Kidney glomerular epithelial cell (primary cell): ENCODE measurements at places on chromosomes 3 and 15.
A peak's percentile ranks its signal among the peaks of the same experiment; 100 is the strongest.

- DNase-seq: no peak
These were observed 20.3 kb upstream of the DGKG start for GRCh38 chr3:186382217-186382885.

DNA sequence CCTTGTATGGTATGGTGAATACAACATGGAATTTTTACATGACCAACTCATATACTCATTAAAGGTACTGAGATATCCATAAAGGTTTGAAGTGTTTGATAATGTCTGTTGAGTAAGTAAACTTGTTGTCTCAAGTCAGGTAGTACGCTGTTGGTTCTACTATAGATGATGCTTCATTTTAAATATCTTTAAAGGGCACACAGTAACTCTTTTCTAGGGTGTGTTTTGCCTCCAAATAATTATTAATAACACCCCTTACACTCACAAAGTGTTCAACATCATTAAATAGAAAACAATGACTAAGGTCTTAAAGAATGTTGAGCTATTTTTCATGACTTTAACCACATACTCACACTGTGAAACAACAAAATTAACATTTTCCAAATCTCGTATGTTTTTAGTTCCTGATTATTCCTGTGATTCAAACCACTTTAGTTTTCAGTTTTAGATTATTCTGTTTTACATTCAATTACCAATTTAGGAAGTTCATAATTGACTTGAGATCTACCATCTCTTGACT is 220.0 kb upstream of the NANOGP8 start:
- peak; percentile 58 for DNase-seq

DNA sequence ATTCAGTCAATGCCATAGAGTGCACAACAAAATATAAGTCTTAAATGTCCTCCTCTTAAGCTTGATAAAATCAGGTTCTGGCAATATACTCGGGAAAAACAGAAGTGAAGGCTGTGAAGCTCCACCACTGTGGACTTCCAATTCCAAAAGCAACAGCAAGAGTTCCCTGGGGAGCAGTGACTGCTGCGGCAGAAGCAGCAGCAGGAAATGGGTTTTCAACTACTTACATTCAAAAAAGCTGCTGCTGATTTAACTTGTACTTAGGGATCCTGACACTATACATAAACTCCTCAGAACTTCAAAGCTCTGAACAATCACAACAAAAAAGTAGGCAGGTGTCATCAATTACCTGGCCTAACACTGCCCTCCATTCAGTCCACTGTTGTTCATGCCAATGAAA is 4.7 kb downstream of the CEP152 start:
- DNase-seq: no peak

- DNase-seq: peak; percentile 24
These were observed 20.5 kb upstream of the STAG1 start for GRCh38 chr3:136772709-136773108.

DNA sequence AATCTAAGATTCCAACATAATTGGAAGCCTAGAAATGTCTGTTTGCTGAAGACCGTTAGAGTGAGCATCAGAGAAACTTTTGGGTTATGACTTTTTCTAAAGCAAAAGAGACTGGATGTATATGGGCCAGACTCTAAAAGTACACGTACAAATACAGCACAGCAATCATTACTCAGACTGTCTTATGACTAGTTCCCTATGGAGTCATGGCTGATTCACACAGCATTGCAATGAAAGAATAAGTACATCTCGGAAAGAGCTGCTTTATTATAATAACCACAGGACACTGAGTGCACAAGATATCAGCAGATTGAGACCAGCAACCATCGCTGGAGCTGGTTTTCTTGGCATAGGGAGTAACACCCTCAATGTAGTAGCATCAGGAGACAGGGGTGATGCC is 618.6 kb downstream of the NLGN1 start:
- no peak for DNase-seq

GRCh38 chr15:101264911-101265641 is 12.2 kb downstream of the SELENOS start:
- DNase-seq: no peak

GRCh38 chr15:39736412-39737195 is 46.0 kb downstream of the FSIP1 start:
- no peak for DNase-seq

- DNase-seq: peak; percentile 32
These were observed 50.6 kb downstream of the IQSEC1 start for GRCh38 chr3:13022348-13023234.

GRCh38 chr3:76266511-76266910 is 481.2 kb upstream of the ZNF717 start:
- DNase-seq: no peak

DNA sequence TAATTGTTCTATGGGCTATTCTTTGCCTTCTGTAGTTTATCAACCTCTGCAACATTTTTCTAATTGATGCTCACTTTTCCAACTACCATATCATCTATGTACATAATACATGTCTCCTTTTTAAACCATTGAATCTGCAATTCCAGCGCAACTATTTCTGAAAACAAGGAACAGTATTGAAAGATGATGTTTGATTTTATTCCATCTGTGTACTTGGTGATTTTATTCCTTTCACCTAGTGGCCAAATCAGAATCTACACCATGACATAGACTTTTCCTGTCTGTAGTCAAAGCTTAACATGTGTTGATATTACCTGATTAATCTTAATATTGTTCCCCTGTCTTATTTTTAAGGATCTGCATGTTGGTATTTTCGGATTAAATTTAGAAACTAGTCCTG is 13.0 kb downstream of the NKTR start:
- no peak for DNase-seq

- no peak for DNase-seq
These were observed 55.0 kb upstream of the EPHA3 start for GRCh38 chr3:89052386-89052785.

GRCh38 chr15:31857194-31857593 is 173.1 kb upstream of the CHRNA7 start:
- no peak for DNase-seq

- DNase-seq: no peak
These were observed 145.1 kb downstream of the CDIN1 start for GRCh38 chr15:36724493-36724892.

DNA sequence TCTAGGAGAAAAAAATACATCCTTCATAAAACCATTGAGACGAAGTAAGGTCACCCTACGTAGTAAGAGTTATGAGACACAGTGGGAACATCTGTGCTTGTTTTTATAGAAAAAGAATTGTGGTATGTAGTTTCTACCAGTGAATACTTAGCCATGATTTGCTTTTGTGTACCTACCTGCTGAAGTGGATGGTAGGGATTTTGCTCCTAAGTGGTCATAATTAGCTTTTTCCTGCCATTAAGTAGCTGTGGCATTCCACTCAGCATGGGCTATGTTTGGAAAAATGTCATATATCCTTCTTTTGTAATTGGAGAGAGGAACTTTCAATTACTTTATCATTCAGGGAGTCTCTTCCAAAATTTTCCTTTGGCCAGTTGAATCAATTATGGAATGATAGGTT is 63.7 kb downstream of the CHD2 start:
- no peak for DNase-seq

- peak; percentile 98 for DNase-seq
These were observed at the start of gene TTC23 for GRCh38 chr15:99249270-99249841. Gene TTC23, minus strand, starts transcription at chr15:99249581. Its CDS starts 20,869 bp downstream, at chr15:99228712.

- no peak for DNase-seq
These were observed 47.1 kb downstream of the ERC2 start for GRCh38 chr3:56421205-56421604.

- peak; percentile 4 for DNase-seq
These were observed 96.6 kb upstream of the FLNB start for GRCh38 chr3:57911593-57911992.

DNA sequence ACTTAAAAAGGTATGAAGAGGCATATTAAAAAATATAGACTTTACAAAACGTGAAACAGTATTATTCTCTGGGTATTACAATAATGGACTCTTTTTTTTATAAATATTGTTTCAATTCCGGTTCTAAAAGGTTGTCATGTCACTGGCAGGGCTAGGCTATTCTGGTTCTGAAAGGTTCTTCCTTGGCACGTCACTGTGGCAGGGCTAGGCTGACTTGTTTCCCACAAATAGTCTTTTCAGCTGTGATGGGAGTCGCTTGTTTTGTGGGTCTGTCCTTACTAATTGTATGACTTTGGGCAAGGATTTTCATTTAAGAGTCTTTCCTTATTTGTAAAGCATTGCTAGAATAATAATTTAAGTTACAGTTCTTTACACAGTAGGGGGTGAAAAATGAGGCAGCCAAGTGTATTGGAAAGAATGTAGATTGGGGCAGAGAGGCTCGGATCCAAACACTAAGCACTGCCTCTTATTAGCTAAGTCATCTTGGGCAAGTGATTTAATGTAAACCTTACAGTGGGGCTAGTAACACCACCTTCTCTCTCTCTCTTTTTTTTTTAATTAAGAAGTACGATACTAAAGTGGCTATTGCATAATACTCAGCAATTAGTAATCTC is 12.4 kb upstream of the MELTF start:
- no peak for DNase-seq

DNA sequence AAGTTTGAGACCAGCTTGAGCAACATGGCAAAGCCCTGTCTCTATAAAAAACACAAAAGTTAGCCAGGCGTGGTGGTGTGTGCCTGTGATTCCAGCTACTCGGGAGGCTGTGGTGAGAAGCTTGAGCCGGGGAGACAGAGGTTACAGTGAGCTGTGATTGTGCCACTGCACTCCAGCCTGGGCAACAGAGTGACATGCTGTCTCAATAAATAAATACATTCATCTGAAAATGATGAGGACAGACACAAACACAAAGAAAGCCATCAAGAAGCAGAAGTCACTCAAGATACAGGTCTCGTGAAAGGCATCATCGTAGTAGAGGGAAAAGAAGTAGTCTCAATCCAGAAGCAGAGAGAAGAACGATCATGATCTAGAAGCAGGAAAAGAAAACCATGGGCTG is 18.1 kb downstream of the AP3S2 start:
- DNase-seq: no peak

DNA sequence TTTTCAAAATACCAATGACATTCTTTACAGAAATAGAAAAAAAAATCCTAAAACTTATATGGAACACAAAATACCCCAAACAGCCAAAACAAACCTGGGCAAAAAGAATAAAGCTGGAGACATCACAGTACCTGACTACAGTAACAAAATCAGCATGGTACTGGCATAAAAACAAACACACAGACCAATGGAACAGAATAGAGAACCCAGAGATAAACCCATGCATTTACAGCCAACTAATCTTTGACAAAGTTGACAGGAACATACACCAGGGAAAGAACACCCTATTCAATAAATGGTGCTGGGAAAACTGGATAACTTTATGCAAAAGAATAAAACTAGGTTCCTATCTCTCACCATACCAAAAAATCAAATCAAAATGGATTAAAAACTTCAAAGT is 36.4 kb downstream of the SCAPER start:
- no peak for DNase-seq

- DNase-seq: no peak
These were observed 67.2 kb downstream of the SQOR start for GRCh38 chr15:45702041-45702440.

- no peak for DNase-seq
These were observed 15.4 kb upstream of the RPL24 start for GRCh38 chr3:101701696-101702634.

GRCh38 chr3:40714771-40715345 is 190.1 kb downstream of the ZNF621 start:
- DNase-seq: no peak

DNA sequence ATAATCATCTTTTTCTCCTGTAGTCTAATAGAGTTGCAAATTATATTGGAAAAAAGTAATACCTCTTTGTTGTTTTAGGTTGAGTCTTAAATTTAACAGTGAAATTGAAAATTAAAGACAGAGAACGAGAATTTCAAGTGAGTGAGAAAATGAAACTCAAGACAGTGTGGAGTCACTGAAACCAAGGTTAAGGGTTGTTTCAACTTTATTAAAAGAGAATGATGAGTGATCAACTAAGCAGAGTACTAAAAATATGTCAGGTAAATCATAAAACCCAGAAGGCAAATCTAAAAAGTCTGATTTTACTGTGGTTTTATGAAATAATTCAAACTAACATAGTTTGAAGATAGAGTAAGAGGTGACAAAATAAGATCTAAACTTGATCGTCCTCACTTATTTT is 782.5 kb upstream of the SEMA6D start:
- DNase-seq: no peak

GRCh38 chr3:171586274-171586673 is 126.1 kb upstream of the TNIK start:
- no peak for DNase-seq
